ENCODE measurements at places on chromosomes 3 and 15. TPM values are rescaled to one million over a fixed set of nuclear protein-coding genes. Genes with fewer than 3 reads are reported as not detected.

The PRSS50 gene
- total RNA-seq = not detected

The STAB1 gene
- 13.0 TPM for total RNA-seq

The DLEC1 gene
- total RNA-seq = 3.2 TPM

The TMEM108 gene
- not detected for total RNA-seq

The GAP43 gene
- total RNA-seq = not detected

The FBXW12 gene
- total RNA-seq = not detected

The ATP13A5 gene
- not detected for total RNA-seq

The SPINK8 gene
- total RNA-seq = not detected

The ISG20 gene
- 209 TPM for total RNA-seq

The BFSP2 gene
- total RNA-seq = not detected

The BCL2A1 gene
- total RNA-seq = 33.6 TPM

The IL17RD gene
- total RNA-seq = not detected

The TMEM212 gene
- total RNA-seq = not detected

The LDHAL6B gene
- not detected for total RNA-seq

The PLAAT1 gene
- total RNA-seq = not detected

The HRG gene
- not detected for total RNA-seq

The CCDC9B gene
- 2.3 TPM for total RNA-seq

The IL12A gene
- 0.65 TPM for total RNA-seq

The GUCA1C gene
- total RNA-seq = not detected

The PPP1R14D gene
- total RNA-seq = not detected

The FGD5 gene
- total RNA-seq = not detected

The XCR1 gene
- total RNA-seq = not detected

The FBN1 gene
- 0.43 TPM for total RNA-seq

The ATP13A3 gene
- 56.3 TPM for total RNA-seq

The CCDC33 gene
- total RNA-seq = not detected

The GPX1 gene
- 90.6 TPM for total RNA-seq

The TRH gene
- total RNA-seq = not detected

The ACTC1 gene
- total RNA-seq = not detected

The CRYBG3 gene
- 5.3 TPM for total RNA-seq

The CD276 gene
- total RNA-seq = 0.71 TPM

The RBPMS2 gene
- total RNA-seq = not detected

The STRIT1 gene
- not detected for total RNA-seq

The GABRB3 gene
- not detected for total RNA-seq

The ARIH2 gene
- total RNA-seq = 108 TPM

The SLC6A1 gene
- not detected for total RNA-seq
